ENCODE measurements at places on chromosomes 5 and 9.

- DNase-seq = no peak
Observed at GRCh38 chr9:117458066-117458465, 43.2 kb upstream of the ASTN2 start.

GRCh38 chr9:120284821-120285220 lies 295.1 kb downstream of the CDK5RAP2 start:
- no peak for DNase-seq

DNA sequence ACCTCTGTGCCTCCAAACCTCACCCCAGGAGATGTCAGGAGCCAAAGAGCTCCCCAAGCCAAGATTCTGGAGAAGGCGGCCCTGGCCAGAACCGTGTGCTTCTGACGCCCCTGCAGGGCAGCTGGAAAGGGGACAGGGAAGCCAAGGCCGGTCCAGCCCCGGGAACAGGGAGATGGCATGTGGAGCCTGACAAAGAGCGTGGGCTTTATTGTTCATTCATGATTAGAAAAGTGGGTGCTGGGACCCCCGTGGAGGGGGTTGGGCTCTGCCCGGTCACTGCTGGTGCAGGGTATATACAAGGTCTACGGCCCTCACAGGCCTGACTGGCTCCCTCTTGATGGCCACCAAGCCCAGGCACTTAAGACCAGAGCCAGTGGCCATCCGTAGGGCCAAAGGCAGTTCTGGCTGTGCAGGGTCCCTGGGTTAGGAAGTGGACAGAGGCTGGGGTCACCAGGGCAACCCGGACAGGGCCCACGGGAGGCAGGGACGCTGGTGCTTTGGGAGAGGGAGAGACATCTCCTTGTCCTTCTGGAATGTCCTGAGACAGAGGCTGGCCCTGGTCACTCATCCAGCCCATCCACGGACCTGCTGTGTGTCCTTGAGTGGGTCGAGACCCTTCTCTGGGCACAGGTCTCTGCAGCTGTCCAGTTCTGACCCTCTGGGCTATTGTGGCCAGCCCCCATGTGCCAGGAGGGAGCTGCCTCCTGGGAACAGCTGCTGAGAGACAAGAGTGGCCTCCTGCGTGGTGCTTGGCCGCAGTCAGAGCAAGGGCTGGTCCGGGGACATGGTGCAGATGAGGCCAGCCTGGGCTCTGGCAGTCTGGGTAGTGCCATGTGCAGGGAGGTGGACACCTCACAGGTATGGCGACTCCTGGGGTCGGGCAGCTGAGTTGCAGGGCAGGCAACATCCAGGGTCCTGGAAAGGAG lies 12.5 kb downstream of the NINJ1 start:
- DNase-seq = no peak

- no peak for DNase-seq
Observed at GRCh38 chr9:70679845-70680244, 265.4 kb upstream of the KLF9 start.

DNA sequence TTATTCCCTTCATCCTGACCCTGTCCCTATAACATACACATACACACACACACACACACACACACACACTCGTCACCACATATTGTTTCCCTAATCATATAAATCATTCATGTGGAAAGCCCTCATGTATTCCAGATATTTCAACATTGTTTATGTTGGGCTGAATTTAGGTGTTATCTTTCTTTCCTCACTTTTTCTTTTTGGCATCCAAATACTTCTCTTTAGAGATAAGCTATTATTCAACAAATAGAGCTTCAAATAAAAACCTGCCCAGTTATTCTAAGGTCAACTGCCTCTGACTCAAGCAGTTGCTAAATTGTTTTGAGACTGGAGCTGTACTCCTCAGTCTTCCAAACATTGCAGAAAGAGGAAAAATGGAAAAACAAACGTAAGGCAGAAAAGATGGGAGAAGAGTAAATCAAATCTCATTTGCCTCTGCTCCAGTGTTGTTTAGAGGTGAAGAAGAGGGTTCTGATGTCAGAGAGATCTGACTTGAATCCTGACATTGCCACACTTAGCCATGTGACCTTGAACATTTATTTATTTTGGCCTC lies 215.7 kb downstream of the GAS1 start:
- peak; percentile 67 for DNase-seq

DNA sequence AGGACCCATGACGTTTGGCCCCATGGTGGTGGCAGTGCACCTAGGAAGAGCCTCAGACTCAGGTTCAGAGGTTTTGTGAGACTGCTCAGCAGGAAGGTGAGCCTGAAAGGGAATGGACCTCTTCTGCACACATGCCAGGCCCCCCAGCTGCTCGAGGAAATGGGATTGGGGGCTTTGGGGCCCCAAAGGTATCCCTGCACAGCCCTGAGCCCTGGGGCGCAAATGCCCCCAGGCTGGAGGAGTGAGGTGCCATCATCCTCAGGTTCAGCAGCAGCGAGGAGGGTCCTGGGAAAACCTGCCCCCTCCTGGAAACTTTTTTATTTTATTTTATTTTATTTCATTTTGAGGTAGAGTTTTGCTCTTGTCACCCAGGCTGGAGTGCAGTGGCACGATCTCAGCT lies 171.8 kb upstream of the MVB12B start:
- DNase-seq = no peak

DNA sequence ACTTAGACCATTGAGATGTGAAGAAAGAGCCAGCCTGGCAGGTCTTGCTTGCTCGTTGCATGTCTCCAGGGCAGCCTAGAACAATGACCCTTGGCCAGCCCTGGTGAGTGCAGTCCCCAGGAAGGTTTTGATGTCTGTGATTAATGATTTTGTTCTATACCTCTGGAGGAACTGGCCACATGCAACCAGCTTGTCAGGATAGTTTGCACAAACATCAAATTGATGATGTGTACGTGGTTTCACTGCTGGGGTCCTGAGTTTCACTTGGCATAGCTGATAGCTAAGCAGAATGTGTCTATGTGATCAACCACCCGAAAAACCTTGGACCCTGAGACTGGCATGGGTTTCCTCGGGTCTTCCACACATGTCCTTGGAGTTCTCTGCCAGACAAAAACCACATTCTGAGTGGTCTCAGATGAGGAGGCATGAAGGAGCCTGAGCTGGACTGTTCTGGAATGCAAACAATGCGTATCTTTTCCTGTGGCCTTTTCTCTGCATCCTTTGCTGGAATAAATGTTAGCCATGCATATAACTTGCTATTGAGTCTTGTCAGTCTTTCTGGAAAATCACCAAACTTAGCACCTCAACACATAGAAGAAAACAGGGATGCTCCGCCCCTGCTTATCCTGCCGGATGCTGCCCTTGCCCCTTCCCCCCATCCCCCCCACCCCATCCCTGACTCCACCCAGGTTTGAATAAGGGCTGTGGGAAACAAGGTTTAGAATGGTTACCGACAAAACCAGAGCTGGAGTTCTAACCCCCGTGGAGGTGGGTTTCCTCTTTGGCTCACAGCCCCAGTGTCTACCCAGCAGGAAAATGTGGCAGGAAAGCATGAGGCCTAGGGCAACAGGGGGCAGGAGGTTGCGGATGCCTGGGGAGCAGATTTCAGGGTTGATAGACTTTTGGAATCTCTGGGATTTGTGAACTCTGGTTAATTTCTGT lies 50.1 kb upstream of the ANKRD33B start:
- DNase-seq = peak; percentile 97

DNA sequence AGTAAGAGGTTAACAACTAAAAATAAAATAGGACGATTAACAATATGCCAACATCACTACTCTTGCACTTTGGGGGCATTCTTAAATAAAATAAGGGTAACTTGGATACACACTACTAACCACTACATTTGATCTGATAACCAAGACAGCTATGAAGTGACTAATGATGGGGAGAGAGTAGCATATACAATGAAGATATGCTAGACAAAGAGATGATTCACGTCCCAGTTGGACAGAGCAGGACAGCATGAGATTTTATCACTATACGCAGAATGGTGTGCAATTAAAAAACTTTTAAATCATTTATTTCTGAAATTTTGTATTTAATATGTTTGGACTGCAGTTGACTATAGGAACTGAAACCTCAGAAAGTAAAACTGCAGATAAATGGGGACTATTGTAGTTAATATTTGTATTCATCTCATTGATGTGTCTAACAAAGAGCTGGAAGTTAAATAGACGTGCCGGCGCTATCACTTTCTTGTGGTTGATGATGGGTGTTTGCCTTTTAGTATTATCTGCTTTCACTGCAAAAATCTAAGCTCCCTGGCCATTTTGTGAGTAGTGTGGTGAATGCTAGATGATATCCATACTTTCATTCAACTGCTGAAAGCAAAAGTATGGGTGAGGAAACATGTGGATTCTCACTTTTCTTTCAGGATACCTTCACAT lies 18.7 kb downstream of the GIN1 start:
- DNase-seq = no peak

DNA sequence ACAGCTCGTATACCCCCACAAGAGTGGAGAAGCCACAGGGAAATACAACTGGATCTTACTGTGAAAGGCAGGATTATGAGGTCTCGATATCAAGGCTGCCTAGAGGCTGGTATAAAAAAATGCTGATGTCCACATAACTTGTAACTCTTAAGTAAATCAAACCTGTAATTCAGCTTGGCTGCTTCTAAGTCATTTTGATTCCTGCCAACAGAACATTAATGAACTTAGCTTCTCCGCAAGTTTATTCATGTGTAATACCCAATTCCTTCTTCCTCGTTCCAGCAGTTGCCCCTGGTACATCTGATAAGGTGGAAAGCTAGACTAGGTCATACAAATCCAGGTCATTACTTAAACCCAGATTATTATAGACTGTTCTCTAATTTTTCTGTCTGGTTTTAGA lies 16.4 kb upstream of the SMIM15 start:
- no peak for DNase-seq

GRCh38 chr5:88841212-88841611 lies 41.8 kb downstream of the MEF2C start:
- DNase-seq = no peak
